ENCODE measurements at places on chromosomes 5 and 9. TPM values are rescaled to one million over a fixed set of nuclear protein-coding genes. Genes with fewer than 3 reads are reported as not detected.

Gene TSSK1B
- polyA plus RNA-seq = not detected

Gene ZNF79
- polyA plus RNA-seq = 6.6 TPM

DNA sequence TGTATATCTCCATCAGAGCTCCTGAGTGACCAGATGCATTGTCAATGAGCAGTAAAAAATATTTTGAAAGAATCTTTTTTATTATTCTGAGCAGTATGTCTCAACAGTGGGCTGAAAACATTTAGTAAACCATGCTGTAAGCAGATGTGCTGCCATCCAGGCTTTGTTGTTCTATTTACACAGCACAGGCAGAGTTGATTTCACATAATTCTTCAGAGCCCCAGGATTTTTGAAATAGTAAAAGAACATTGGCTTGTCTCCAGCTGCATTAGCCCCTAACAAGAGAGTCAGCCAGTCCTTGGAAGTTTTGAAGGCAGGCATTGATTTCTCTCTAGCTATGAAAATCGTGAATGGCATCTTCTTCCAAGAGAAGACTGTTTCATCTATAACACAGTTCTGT lies 25.2 kb upstream of the ENTREP1 start:
- peak; percentile 32 for DNase-seq

GRCh38 chr9:133361507-133362092 lies 5.2 kb downstream of the SURF2 start:
- no peak for DNase-seq

DNA sequence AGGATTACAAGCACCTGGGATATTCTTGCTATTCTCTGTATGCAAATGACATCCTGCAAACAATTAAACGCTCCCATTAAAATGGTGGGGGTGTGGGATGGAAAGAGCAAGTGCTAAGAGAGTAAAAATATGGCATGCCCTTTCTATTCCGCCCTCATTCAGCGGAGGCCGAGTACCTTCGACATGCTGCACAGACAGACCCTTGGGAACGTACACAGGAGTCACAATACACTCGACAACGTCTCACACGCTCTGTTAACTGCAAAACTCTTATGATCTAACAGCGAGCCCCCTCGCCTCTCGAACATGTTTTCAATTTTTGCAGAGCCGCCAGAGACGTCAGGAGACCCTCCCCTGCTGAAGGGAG lies 322.2 kb downstream of the CEMIP2 start:
- peak; percentile 52 for DNase-seq

GRCh38 chr5:78889369-78890140 lies 95.6 kb downstream of the ARSB start:
- no peak for DNase-seq

GRCh38 chr5:32504989-32505596 lies 60.6 kb upstream of the ZFR start:
- peak; percentile 78 for DNase-seq

GRCh38 chr9:32940740-32941139 lies 60.7 kb downstream of the APTX start:
- DNase-seq = no peak

Gene MEIKIN
- not detected for polyA plus RNA-seq

Data from brain (organoid and tissue), 16 donors.